ENCODE measurements at places on chromosomes 7 and 10.

DNA sequence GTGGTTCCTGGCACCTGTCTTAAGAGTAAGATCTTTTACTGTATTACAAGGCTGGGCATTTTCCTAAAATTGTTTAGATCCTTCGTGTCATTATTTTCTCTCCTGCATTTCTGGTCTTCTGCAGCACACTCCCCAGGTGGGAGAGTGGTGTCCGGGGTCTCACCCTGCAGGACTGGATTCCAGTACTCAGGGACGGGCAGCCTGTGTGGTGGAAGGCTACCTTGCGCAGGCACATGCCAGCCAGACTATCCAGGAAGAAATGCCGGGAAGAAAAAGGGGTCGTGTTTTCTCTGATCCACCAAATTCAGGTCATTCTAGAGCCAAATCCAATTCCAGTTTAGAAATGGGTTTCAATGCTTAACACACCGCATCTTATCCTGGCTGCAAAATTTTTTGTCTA, 27.7 kb downstream of the CNPY1 start:
- DNase-seq, result no peak

DNA sequence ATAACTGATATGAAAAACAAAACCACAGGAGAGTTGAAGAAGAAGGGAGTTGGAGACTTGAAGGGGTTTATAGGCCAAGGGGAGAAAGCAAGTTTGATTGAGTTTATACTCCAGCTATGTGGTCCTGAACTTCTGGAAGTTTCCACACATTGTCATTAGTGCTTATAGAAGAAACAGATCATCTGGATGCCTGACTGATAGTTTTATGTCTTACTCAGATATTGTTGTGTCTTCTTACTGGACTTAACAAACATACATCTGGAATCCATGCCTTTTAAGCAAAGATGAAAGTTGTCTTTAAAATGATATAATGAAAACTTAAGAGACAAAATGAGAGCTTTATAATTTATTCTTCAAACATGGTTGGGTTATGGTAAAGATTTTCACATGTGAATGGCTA, 101.3 kb upstream of the FZD8 start:
- DNase-seq, result no peak

DNA sequence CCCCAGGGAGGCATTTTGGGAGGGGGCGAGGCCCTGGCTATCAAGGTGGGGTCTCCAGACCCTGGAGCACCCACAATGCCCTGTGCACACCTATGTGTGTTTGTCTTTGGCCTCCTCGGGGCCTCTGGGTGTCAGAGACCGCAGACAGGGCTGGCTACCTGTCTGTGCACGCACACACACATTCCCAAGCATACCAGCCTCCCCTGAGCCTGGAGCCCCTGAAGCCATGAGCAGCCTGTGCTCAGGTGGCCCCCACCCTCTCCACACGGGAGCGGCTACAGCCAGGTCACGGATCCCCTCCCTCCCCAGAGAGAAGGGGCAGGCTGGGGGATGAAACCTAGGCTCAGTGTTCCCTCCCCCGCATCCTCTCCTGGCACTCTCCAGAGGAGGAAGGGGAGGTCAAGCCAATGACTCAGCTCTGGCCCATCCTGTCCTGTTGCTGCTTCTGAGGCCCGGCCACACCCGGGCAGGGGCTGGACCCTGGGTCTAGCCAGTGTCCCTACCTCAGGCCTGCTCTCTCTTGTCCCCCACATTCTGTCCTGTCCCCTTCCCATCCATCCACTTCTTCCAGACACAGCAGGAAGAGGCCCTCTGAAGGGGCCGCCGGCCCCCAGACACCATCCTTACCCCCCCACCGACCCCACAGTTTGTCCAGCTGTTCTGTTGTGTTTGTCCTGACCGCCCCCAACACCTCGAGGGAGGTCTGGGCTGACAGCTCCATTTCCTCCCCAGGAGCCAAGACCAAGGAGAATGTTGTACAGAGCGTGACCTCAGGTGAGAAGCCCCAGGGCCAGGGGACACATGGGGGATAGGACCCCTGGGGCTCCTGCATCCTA, 720 bp downstream of the SNCG start:
- no peak for DNase-seq

GRCh38 chr7:36620166-36620708, 104.1 kb downstream of the AOAH start:
- DNase-seq, result no peak

DNA sequence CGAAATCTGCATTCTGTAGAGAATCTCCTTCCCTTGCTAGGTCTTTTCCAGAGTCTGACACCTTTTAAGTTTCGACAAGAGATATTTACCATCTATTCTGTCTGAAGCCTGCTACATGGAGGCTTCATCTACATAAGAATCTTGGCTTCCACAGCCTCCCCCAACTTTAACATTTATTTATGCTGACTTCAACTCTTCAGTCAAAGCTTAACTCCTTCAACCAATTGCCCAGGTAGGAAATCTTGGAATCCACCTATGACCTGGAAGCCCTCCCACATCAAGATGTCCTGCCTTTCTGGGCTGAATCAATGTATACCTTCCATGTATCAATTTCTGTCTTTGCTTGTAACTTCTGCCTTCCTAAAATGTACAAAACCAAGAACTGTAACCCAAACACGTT, 54.7 kb downstream of the MINPP1 start:
- DNase-seq, result no peak

- DNase-seq, result no peak
Measured at GRCh38 chr7:135714534-135715009, 13.4 kb downstream of the SLC13A4 start.

DNA sequence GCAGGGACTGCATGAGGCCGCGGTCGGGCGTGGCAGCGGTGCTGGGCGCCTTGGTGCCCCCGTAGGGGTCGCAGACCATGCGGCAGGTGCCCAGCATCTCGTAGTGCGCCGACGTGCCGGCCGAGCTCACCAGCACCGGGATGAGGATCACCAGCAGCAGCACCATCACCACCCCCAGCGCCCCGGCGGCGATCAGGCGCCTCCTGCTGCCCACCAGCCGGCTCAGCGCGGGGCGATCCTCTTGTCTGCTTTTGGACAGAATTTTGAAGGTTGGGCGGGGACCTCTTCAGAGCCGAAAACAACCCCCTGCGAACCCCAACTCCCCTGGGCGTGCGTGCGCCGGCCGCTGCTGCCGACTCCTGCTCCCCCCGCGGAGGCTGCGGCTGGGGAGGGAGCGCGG, 779 bp downstream of the C1QL3 start:
- no peak for DNase-seq

DNA sequence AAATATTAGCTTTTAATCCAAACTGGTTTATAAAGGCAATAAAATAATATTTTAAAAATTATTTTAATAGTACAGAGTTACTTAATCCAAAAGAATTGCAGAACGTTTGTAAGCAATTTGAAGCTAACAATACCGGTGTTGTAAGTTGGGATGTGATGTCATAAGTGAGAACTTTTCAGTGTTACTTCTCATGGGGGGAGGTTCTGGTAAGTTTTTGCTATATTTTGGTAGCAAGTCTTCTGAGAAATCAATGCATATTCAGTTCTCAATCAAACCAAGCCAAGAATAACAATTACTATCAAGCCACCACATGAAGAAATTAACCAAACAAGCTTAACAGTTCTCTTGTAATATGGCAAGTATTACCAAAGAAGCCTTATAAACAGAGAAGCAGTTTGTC, 147.1 kb upstream of the ASAH2 start:
- no peak for DNase-seq

DNA sequence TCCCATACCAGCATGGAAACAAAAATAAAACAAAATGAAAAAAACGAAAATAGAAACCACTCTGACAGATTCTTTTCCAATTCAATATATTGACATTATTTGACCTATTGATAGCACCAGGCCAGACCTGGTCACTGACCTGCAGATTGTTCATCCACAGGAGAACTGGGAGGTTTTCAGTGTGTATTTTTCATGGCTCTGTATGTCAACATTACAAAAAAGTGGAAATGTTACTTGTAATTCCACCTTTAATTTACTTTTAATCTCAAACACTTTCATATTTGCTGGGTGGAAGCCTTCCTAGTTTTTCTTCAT, 2.9 kb downstream of the HKDC1 start:
- DNase-seq, result no peak

DNA sequence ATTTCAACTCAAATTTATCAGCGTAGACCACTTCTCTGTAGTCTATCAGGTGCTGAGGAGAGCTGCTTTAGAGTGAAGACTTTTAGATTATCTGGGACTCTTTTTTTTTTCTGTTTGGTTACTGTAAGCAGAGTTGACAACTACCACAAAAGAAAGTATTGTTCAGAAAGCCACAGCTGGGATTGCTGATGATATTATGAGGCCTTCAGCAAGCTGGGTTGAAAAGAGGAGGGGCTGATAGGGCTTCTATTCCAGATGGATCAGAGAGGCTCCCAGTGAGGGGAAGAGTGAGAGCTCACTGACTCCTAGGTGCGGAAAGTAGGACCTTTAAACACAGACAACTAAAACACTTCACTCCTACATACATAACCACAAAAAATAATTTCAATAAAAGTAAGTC, 188.5 kb upstream of the FERD3L start:
- no peak for DNase-seq

DNA sequence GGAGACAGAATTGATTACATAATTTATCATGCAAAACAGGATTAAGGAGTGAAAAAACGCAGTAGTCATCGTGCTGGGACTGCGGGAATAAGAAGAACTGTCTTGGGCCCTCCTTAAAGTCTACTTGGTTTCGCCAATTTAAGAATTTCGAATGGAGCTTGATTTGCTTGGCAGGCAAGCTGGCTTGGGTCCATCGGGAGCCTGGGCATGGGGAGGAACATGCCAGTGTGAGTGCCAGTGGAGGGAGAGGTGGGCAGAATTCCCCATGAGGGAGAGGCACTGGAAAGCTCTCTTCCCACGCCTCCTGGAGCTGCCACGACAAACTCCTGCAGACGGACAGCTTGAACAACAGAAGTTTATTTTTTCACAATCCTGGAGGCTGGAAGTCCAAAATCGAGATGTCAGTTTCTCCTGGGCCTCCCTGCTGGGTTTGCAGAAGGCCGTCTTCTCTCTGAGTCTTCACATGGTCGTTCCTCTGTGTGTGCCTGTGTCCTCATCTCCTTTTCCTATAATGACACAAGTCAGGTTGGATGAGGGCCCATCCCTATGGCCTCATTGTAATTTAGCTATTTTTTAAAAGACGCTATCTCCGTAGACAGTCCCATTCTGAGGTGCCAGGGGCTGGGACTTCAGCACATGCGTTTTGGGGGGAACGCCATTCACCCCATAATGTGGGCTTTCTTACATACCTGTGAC, 528.7 kb upstream of the DPP6 start:
- no peak for DNase-seq

DNA sequence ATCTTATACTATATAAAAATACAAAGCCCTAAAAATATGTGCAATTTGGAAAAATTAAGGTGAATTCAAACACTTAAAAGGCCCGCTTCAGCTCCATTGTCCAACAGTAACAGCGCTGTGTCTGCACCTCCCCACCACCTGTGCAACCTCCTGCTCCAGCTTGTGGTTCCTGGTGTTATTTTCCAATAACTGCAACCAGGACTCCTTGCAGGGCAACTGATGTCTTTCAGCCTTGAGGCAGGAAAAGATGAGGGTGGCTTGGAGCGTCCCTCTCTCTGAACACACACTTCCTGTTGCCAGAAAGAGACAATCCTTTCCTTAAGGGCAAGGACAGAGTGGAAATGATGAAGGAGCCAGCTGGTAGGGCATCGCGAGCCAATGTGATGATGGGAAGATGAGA, 336.0 kb downstream of the GLRX3 start:
- no peak for DNase-seq

GRCh38 chr10:23095966-23096801, 805 bp downstream of the MSRB2 start:
- no peak for DNase-seq

- DNase-seq, result no peak
Measured at GRCh38 chr10:26467639-26468038, 29.5 kb downstream of the APBB1IP start.

DNA sequence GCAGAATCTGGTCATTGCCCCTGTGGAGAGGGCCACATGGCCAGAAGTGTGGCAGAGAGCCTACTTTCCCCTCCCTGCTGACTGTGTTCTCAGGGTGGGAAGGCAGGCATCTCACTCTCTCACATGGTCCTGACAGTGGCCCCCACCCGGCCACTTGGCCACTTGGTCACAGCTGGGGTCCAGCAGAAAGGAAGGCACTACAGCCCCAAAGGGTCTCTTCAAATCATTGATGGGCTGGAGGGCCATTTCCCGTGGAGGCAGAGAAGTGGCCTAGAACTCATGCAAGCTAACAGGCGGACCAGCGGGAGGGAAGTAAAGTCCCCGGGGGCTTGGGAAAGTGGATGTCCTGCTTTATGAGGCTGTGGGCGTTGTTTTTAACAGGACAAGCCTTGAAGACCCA, 125.3 kb downstream of the EMX2 start:
- no peak for DNase-seq

DNA sequence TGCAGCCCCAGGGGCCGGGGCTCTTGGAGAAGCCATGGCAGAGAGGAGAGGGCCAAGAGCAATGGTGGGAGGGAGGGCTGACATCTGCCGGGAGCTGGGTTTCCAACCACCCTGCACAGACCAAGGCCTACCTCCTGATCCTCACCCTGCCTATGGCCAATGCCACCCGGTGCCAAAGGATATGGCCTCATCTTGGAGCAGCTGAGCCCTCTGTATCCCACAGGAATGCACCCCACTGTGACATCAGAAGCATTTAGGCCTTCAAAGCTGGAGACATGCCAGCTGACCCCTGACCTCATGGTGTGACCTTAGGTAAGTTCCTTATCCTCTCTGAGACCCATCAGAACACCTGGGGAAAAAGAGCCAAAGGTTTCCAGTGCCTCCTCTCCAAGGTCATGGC, 113.6 kb upstream of the ZMIZ1 start:
- no peak for DNase-seq

GRCh38 chr10:43076311-43076875, 476 bp upstream of the RET start:
- DNase-seq, result no peak

DNA sequence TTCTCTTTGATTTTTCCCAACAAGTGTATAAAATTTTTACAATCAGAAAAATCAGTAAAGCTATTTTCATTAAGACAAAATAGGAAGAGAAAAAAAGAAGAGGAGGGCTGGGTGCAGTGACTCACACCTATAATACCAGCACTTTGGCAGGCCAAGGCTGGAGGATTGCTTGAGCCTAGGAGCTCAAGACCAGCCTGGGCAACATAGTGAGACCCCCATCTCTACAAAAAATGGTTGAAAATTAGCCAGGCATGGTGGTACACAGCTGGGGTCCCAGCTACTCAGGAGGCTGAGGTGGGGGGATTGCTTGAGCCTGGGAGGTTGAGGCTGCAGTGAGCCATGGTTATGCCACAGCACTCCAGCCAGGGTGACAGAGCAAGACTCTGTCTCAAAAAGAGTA, 172.3 kb downstream of the AKR1D1 start:
- no peak for DNase-seq

- no peak for DNase-seq
Measured at GRCh38 chr7:143126146-143126545, 5.7 kb upstream of the PIP start.

DNA sequence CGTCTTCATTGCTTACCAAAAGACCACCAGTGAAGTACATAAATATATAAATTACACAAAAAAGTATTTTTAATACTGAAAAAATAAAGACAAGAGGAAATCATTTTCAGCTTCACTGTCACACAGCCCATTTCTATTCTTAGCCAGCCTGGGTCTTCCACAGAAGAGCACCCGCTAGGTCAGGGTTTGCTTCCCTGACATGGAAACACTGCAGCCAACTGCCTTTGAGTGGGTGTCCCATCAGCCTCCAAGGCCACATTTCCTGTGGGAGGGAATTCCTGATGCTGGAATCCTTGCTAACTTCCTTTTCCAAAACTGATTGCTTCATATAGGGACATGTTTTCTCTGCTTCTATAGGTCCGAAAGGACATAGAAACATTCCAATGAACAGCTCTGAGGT, 137.8 kb upstream of the CAV2 start:
- DNase-seq, result no peak

- no peak for DNase-seq
Measured at GRCh38 chr7:100545360-100546128, 6.5 kb downstream of the AGFG2 start.

GRCh38 chr10:63711361-63711760, 190.2 kb downstream of the REEP3 start:
- no peak for DNase-seq

Measured in NCI-H1105 (cell line).